Activated naive CD4-positive, alpha-beta T cell treated with anti-CD3 and anti-CD28 coated beads, Interleukin-2, amount 50 U/mL, for 16 hours (primary cell): ENCODE measurements at places on chromosomes 4 and X.

DNA sequence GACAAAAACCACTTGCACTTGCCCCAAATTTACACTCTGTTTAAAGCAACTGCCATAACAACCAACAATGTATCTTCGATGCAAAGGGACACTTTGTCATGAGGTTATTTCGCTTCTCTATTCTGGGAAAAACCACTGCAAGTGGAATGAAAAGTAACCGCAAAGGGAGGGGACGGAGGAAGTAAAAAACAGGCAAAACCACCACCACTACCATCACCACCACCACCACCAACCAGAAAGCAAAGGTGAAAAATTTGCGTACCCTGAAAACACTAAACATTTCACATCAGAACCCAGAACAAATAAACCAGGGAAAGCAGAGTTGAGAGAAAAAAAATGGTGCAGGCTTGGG lies 1.2 kb upstream of the N4BP2 start:
- DNase-seq, result no peak

GRCh38 chr4:150547154-150547838 lies 34.7 kb upstream of the MAB21L2 start:
- no peak for DNase-seq

DNA sequence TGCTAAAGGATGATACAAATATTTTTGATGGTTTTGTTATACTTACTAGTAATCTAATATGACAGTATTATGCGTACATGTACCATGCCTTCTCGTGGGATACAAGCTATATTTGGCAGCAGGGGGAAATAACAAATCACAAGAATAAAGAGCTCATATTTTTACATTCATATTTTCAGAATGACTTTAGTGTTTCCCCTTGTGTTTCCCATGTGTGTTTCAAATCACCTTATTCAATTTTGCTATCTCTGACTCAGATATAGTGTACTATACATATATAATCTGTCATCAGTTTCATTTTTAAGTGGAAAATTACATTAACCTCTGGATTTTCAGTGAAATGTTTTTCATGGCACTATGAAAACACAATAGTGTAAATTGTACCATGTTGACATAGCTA lies 146.8 kb downstream of the RPA4 start:
- DNase-seq, result no peak

DNA sequence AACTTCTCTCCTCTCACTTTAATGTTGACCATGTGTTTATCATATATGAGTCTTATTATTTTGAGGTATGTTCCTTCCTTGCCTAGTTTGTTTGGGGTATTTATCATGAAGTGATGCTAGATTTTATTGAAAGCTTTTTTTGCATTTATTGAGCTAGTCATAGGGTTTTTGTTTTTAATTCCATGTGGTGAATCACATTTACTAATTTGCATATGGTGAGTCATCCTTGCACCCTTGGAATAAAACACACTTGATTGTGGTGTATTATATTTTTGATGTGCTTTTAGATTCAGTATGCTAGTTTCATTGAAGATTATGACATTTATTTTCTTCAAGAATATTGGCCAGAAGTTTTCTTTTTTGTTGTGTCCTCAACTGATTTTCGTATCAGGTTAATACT lies 464.6 kb downstream of the PCDH18 start:
- DNase-seq, result no peak

DNA sequence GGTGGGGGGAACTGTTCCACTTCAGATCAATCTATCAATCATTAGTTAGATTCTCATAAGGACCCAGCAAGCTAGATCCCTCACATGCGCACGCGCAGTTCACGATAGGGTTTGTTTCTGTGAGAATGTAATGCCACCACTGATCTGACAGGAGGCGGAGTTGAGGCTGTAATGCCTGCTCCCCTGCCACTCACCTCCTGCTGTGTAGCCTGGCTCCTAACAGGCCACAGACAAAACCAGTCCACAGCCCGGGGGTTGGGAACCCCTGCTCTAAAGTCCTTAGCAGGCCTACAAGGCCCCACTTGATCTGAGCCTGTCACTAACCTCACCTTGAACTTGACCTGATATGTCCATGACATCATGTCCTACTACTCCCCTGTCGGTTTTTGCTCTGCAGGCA lies 30.3 kb downstream of the ARL9 start:
- DNase-seq, result no peak

- no peak for DNase-seq
Measured at GRCh38 chr4:7733801-7734650, 205.6 kb downstream of the AFAP1 start.

- DNase-seq, result no peak
Measured at GRCh38 chr4:140635606-140636005, 66.8 kb upstream of the UCP1 start.

GRCh38 chrX:15881381-15881897 lies 26.8 kb upstream of the AP1S2 start:
- DNase-seq, result no peak

DNA sequence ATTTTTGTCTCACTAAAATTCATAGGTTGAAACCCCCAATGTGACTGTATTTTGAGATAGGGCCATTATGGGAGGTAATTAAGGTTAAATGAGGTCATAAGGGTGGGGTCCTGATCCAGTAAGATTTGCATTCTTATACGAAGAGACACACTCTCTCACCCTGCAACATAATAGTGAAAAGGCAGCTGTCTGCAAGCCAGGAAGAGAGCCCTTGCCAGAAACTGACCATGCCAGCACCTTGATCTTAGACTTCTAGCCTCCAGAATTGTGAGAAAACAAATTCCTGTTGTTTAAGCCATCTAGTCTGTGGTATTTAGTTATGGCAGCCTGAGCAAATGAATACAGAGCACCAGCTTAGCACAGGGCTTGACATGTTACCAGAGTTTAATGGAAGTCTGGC lies 17.5 kb upstream of the IGSF1 start:
- DNase-seq, result no peak

- no peak for DNase-seq
Measured at GRCh38 chr4:110639207-110640090, 16.6 kb upstream of the PITX2 start.

- DNase-seq, result no peak
Measured at GRCh38 chrX:8364369-8365141, 100.1 kb upstream of the VCX3B start.

DNA sequence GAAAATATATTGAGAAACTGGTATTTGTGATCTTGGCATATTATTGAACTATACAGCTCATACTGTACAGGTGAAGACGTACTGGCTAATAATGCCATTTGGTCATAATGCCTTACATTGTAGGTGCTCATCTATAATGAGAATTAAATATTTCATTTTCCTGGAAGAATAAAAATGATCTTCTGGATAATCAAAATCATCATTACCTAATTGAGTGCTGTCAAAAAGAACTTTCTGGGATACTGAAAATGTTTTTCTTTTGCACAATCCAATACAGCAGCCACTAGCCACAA lies 4.1 kb downstream of the RASGEF1B start:
- DNase-seq, result no peak

- DNase-seq, result no peak
Measured at GRCh38 chr4:41176340-41176739, 38.0 kb downstream of the APBB2 start.

GRCh38 chr4:187302457-187303150 lies 578.9 kb upstream of the FAT1 start:
- DNase-seq, result no peak
